Fibroblast of skin of right biceps (primary cell): ENCODE measurements at places on chromosomes 1 and 21.

DNA sequence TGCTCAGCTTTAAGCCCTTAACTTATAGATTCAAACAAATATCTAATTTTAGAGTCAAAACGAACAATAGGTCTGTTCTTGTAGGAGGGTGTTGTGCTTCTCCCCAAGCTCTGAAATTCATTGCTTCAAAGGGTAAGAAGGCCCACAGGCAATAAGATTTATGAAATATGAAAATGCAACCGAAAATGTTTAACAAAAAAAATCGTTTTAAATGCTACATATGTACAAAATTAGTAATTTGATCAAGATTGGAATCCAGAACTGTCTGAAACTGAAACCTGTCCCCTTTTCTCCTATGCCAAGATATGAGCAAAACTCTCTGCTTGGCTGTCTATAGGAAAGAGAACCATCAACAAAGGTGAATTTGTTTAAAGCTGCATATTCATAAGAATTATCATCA is 534.3 kb downstream of the PLPP3 start:
- no peak for DNase-seq

DNA sequence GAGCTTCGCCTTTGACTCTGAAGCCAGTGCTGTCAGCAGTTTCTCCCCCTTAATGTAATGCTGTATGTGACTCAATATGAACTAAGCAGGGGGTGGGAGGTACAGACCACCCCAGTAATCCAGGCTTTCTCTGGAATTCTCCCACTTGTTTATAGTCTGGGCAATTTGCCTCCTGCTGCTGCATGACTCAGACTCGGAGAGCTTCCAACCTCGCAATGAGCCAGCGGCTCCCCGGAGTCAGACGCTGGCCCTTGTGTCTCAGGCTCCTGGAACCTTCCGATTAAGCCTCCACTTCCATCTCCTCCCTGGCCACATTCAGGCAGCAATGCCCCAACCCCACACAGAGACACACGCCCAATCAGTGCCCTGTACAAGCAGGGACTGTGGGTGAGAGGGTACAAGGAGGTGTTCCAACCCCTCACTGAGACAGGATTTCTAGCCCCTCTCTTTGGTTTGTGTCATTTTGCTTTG is 471.7 kb upstream of the VAMP3 start:
- peak; percentile 99 for DNase-seq

DNA sequence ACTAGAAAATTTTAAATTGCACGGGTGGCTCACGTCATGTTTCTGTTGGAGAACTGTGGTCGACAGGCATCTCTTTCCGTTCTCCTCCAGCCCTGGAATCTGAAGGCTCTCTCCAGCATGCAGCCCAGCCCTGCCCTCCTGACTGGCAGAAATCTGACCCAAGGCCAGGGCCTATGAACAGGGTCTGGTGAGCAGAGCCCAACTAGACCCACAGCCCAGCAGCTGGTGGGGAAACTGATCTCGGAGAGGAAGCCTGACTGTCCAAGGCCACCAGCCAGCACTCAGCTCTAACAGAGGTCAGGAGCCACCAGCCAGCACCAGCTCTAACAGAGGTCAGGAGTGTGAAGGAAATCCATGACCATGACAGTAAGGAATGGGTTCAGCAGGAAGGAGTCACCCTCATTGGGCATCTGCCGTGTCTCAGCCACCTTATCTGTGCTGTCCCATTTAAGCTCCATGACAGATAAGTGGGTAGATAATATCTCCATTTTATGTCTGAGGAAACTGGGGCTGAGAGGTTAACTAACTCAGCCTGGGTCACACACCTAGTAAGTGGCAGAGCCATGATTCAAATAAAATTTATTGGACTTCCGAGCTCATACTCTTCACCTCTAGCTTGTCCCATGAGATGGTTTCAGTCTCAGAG is 20.2 kb upstream of the PKP1 start:
- DNase-seq: no peak

GRCh38 chr1:26828411-26828991 is 2.0 kb downstream of the ZDHHC18 start:
- DNase-seq: no peak
